ENCODE measurements at places on chromosomes 2 and 18. TPM values are rescaled to one million over a fixed set of nuclear protein-coding genes. Genes with fewer than 3 reads are reported as not detected.

The UGT1A5 gene
- not detected for total RNA-seq

The TWIST2 gene
- not detected for total RNA-seq

The C2orf66 gene
- 1.3 TPM for total RNA-seq

The GPR45 gene
- total RNA-seq = 0.94 TPM

The TXNDC2 gene
- total RNA-seq = not detected

The NEB gene
- 2.5 TPM for total RNA-seq

The UPP2 gene
- 3.1 TPM for total RNA-seq

The MDH1B gene
- 4.7 TPM for total RNA-seq

The NT5C1B gene
- not detected for total RNA-seq

The MAB21L4 gene
- not detected for total RNA-seq

The SERPINB12 gene
- not detected for total RNA-seq

The CCDC178 gene
- total RNA-seq = 0.31 TPM

The IKZF2 gene
- total RNA-seq = 19.7 TPM

The MYO1B gene
- total RNA-seq = 75.4 TPM

The CROCC2 gene
- total RNA-seq = under 0.01 TPM

The THSD7B gene
- 31.3 TPM for total RNA-seq

The TET3 gene
- 35.7 TPM for total RNA-seq

The PTH2R gene
- 2.8 TPM for total RNA-seq

The OXER1 gene
- total RNA-seq = 0.31 TPM

The UGT1A4 gene
- total RNA-seq = not detected

The RGPD8 gene
- total RNA-seq = 75.7 TPM

The LIMS1 gene
- total RNA-seq = 20.7 TPM

The EPB41L3 gene
- 85.8 TPM for total RNA-seq

Data from parietal lobe (tissue), 2 donors.